NCI-H1417 treated with DMSO at 0.1 percent for 48 hours (cell line): ENCODE measurements at places on chromosomes 3 and 15.

- no peak for DNase-seq
Measured at GRCh38 chr15:101482526-101483371, 6.8 kb downstream of the PCSK6 start.

GRCh38 chr15:81758818-81759284, 287.0 kb downstream of the MEX3B start:
- no peak for DNase-seq

DNA sequence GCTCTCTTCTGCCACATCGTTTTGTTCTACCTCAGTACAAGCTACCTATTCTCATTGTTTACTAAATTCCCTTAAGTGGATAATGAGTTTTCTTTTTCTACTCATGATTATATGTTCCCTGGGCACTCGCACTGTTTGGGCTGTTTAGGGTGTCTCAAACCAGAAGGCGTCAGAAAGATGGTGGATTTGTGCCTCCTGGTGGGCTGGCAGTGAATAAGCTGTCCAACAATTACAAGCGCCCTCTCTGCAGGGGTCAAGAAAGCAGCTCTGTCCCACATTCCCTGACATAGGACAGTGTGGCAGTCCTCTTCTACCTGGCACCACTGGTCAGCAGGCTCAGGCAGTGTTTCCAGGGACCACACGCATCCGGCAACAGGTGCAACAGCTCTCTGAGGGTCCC, 173.4 kb upstream of the PPP2R3A start:
- DNase-seq: peak; percentile 10

GRCh38 chr3:155335724-155336354, 42.4 kb upstream of the STRIT1 start:
- DNase-seq: no peak

- DNase-seq: no peak
Measured at GRCh38 chr15:58383876-58384275, 47.9 kb upstream of the LIPC start.

- DNase-seq: no peak
Measured at GRCh38 chr15:63719281-63719680, 114.5 kb downstream of the HERC1 start.

DNA sequence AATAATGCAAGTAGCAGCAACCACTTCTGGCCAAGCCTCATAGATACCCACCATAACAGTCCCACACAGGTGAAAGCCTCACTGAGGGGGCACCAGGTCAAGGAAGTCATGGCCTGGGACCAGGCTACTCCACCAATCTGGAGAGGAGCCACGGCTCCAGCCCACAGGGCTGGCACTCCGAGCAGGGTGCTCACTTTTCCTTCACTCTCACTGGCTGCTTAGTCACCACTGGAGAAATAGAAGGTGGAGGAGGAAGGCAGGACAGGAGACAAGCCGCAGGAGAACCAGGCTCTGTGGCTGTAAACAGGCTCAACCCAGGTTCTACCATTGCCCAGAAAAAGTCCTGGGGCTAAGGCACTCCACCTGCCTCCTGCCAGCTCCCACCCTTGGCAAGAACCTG, 1.2 kb downstream of the USP19 start:
- DNase-seq: no peak

DNA sequence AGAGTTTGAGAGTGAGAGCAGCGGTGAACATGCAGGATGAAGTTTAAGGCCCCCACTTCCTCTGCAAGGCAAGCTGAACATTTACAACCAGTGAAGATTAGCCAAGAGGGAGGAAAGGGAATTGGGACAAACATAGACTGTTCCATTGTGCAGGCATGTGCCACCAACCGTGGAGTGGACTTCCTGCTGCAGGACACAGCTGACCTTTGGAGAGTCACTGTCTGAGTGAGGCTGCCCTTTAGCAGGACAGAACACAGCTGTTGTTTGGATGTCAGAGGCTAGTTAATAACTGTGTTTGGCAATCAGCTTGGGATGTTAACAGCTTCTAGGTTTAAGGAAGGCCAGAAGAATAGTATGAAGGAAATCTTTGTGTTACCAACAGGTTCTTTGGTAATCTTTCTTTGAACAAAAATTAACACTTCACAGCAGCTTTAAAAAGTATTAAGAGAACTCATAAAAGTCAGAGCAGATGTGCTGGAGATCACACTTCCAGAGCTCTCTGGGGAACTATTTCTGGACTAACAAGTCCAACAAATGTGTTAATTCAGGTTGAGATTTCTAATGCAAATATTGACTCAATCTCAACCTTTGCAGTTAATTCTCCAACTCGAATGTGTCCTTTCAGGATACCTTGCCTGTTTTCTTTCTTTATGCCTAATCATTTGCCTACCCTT, 31.4 kb downstream of the CTDSPL start:
- no peak for DNase-seq

DNA sequence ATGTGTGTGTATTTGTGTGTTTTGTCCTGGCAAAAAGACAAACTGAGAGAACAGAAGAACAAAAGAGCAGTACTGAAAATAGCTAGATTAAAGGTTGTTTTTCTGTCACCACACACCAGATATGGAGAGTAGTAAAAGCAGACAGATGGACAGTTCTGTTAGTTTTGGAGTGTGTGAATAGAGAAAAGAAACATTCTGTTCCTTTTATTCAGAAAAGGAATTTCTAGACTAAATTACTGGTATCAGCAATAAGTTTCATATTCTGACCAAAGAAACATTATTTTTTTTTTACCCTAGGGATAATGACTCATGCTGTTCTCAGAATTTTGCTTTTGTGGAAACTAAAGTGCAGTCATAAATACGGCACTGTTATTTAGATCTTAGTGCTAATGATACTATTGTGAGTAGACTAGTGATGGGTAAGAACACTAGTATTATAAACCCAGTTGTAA, 32.9 kb downstream of the PIK3CA start:
- DNase-seq: no peak

DNA sequence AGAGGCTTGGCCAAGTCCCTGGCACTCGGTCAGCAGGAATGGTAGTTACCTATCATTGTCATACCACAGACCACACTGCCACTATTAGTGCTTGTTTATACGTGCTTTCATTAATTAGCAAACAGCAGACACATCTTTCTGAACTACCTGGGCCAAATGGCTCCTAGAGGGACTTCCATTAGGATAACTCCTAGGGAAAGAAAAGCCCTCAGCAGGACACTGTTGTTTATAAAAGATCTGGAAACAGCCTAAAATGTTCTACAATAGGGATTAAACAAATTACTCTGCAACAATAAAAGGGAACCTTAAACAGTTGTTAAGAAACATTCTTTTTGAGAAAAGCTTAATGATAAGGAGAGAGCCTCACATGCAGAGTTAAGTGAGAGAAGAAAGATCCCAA, 38.5 kb downstream of the ARHGEF3 start:
- no peak for DNase-seq

- no peak for DNase-seq
Measured at GRCh38 chr15:57647071-57647790, 55.5 kb downstream of the MYZAP start.
